ENCODE measurements at places on chromosomes 12 and 14.

- no peak for DNase-seq
Observed at GRCh38 chr14:30708157-30708556, 86.0 kb downstream of the SCFD1 start.

DNA sequence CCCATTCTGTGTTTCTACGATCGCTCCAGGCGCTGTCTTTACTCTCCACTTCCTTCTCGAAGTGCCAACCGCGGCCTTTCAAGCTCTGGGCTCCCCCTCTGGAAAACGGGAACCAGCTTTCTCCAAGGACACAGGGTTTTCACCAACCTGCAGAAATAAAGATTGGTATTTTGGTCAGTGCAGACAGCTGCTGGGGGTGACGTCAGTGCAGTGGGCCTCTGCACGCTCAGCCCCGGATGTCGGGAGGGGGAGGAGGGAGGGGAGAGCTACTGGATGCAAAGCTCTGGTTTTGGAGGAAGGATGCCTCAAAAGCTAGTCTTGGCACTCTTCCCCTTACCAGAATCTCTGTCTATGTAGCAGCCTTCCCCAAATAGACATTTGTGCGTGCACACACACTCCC, 19.9 kb downstream of the HRK start:
- no peak for DNase-seq

- no peak for DNase-seq
Observed at GRCh38 chr12:109336593-109336992, 11.1 kb upstream of the MYO1H start.

DNA sequence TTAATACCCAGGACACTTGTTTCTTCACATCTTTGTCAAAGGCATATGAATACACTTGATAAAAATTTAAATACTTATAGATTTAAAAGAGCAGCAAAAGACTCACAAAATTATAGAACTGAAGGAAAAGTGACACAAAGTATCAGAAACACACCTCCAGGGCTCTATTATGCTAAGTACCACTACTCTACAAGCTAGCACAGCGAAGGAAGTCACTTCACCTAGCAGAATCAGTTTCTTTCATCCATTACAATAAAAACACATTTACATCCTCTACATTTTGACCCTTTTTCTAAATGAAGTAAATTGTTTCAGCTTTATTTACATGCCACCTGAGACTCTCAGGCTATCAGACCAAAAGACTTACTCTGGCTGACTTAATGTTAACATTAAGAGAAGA, 26.6 kb upstream of the PTPRB start:
- no peak for DNase-seq

DNA sequence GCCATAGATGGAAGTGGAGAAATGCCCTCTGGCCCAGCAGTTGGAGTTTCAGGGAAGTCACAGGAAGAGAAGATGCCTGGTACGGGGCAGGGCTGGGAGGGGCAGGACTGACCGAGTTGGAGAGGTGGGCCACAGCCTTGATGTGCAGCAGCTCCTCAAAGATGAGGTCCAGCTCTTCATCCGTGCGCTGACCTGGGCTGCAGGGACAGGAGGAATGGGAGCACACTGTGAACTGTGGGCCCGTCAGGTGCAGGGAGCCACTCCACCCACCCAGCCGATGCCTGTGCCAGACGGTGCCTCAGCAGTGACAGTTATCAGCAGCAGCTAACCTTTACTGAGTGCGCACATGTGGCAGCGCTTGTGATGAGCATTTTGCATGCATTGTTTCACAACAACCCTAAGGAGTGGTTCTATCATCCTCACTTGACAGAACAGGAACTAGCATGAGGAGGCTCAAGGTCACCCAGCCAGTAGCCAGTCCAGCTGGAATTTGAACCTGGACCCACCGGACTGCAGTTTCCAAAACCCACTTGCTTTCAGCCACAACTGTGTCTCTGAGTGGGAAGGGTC, 8.4 kb downstream of the RAPGEF3 start:
- DNase-seq = no peak

- no peak for DNase-seq
Observed at GRCh38 chr12:58087423-58088127, 146.2 kb downstream of the ATP23 start.

- DNase-seq = no peak
Observed at GRCh38 chr12:80837342-80837978, 100.3 kb downstream of the LIN7A start.

DNA sequence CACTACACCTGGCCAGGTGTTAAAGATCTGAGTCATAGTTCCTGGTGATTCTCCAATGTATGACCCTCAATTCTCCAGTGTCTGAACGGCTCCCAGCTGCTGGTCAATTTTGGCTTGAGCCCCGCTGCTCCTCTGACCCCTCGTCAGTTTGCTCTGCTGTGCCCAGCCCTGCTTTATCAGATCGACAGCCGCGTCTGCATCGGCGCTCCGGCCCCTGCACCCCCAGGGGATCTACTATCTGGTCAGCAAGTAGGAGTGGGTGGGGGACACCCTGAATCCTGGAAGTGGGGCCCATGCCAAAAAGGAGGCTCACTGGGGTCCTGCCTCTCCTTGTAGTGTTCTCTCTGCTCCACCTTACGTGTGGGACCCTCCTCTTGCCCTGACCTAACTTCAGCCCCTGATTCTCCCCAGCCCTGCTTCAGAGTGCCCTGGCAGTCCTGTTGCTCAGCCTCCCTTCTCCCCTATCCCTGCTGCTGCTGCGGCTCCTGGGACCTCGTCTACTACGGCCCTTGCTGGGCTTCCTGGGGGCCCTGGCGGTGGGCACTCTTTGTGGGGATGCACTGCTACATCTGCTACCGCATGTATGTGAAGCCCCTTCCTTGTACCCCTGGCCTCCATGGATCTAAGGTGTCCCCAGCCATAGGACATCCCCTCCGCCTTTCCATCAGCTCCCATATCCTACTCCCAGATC, 5.0 kb downstream of the SLC39A5 start:
- DNase-seq = no peak

GRCh38 chr12:15601210-15601800, 187.9 kb downstream of the EPS8 start:
- no peak for DNase-seq

- DNase-seq = no peak
Observed at GRCh38 chr14:54301359-54301758, 95.4 kb upstream of the CDKN3 start.

DNA sequence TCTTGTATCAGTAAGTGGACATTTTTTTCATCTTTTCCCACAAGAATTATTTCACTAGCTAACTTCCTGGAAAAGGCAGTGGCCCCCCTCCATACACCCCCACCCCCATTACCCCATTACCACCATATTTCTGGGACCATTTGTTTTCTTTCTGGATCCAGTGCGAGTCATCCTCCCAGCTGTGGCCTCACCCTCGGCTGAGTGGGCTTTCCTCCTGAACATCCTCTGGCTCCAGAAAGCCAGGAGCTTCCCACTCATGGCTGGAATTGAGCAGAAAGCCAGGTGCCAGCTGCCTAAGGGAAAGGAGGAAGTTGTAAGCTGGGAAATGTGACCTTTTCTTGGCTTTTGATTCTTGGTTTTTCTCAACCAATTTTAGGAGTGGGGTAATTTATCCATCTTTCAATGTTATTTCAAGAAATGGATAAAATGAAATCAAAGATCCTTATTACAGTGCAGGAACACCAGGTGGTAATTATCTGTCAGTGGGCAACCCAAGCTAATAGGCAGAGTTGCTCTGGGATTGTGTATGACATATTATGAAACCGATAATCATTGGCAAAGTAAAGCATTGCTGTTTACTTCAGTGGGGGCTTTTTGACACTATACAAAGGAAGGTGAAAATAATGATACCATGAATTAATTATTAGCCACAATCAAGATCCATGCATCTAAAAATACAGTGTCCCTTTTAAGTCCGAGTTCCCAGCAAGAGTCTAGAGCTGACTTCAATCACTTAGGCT, 124.6 kb downstream of the KICS2 start:
- DNase-seq = no peak

DNA sequence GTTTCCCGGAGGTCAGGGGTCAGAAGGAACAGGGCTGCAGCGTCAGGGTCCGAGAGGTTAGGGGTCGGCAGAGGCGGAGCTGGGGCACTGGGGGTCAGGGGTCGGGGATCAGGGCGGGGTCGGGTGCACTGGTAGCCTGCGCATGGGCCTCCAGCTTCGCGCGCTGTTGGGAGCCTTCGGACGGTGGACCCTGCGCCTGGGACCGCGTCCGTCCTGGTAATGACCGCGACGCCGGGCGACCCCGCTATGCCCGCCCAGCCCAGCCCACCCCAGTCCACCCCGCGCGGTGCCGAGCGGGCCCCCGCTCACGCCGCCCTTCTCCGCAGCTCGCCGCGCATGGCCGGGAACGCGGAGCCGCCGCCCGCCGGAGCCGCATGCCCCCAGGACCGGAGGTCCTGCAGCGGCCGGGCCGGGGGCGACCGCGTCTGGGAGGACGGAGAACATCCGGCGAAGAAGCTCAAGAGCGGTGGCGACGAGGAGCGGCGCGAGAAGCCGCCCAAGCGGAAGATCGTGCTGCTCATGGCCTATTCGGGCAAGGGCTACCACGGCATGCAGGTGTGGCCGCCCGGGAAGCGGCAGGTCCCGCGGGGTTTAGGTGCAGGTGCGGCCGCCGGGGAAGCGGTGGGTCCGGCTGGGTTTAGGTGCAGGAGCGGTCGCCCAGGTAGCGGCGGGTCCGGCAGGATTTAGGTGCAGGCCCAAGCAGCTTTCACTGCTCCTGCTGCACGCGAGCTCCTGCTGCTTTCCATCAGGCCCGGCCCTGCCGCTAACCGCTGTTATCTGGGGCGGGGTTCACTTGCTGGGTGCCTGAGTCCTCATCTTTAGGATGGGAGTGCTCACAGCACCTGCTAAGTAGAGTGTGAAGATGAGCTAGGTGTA, 743 bp downstream of the PUS1 start:
- DNase-seq = no peak

- DNase-seq = no peak
Observed at GRCh38 chr12:100372853-100373640, 16.2 kb downstream of the SLC17A8 start.

- no peak for DNase-seq
Observed at GRCh38 chr12:27006797-27007467, 7.3 kb downstream of the TM7SF3 start.

DNA sequence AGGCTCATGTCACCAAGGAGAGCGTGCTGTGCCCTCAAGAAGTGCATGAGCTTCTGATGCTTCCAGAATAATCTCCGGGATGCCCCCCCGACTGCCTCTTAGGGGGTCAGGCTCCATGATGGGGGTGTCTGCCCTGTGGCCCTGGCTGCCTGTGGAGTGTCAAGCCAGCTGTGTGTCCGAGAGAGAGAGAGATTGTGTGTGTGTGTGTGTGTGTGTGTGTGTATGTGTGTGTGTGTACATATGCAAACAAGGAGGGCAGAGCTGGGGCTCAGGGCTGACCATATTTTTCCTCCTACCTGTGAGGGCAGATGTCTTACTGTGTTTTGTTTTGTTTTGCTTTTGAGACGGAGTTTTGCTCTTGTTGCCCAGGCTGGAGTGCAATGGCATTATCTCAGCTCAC, 5.6 kb upstream of the ALDH2 start:
- DNase-seq = no peak

DNA sequence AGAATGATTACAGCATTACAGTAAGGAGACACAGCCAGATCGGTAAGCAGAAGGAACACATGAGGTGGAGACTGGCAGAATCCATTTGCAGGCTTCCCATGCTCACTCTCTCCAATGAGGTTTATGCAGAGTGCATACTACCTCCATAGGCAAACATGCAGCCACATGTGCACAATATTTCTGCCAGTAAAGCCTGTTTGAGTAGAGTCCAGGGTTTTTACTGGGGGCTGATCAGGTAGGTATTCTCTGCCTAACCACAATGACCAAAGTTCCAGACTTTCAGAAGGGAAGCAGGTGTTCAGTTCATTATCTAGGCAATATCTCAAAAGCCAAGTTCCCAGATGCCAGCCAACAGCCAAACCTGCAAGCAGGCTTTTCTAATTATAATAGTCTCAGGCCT, 31.1 kb downstream of the INTS13 start:
- DNase-seq = no peak

GRCh38 chr12:109244073-109244472, 65.0 kb downstream of the FOXN4 start:
- no peak for DNase-seq

- no peak for DNase-seq
Observed at GRCh38 chr14:56173365-56173922, 55.2 kb downstream of the PELI2 start.

DNA sequence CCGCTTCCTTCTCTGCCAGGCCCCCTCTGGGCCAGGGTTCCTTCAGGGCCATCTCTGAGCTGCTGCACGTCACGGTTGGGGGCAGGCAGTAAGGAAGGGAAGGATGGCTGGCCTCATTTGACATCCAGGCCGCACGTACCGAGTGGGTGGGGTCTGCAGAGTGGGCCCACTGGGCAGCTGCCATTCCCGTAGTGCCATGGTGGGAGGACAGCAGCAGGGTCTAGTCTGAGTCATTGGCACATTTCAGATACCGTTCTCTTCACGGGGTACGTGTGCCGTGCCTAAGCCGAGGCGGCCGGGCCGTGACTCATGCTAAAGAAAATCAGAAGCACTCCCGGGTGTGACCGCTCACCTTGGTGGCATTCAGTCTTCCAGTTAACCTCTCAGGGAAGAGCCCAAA, 43.9 kb downstream of the IL31 start:
- no peak for DNase-seq

DNA sequence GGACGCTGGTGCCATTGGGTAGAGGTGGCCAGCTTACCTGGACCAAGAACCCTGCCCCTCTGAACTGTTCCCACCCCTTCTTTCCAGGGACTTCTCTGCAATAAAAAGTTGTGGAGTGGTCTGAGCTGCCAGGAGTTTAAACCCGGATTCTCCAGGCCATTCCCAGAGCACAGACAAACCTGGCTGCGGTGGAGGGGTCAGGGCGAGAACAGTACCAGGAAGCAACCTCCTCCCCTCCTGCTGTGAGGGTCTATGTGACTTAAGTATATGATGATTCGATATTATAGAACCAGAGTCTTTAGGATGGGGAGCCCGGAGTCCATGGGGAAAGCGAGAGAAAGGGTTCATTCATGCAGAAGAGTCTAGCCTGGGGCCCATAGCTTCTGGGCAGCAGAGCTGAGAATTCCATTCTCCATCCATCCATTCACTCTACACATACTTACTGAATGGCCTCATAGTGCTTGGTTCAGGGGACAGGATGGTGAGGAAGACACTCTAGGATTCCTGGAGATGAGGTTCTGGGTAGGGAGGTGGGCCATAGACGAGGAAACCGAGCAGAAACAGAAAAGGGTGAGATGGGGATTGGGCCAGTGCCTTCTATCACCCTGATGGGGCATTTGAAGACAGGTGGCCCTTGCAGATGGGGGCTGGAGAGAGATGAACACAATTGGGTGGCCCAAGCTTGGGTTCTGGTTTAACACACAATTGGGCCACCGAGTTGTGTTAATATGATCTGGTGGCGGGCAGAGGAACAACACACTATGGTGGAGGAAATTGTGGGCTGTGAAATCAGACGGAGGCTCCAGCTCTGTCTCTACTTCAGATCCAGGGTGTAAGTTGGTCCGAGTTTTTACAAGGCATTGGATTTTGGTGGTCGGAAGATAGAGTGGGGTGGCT, 5.2 kb downstream of the KRT86 start:
- DNase-seq = no peak

GRCh38 chr14:90613453-90613852, 202.8 kb downstream of the TTC7B start:
- DNase-seq = no peak

- DNase-seq = no peak
Observed at GRCh38 chr14:72519543-72519942, 374.4 kb downstream of the DPF3 start.

GRCh38 chr12:127594351-127594970, 672.5 kb upstream of the TMEM132C start:
- no peak for DNase-seq
